ENCODE measurements at places on chromosomes 1 and 21.
A peak's percentile ranks its signal among the peaks of the same experiment; 100 is the strongest.

DNA sequence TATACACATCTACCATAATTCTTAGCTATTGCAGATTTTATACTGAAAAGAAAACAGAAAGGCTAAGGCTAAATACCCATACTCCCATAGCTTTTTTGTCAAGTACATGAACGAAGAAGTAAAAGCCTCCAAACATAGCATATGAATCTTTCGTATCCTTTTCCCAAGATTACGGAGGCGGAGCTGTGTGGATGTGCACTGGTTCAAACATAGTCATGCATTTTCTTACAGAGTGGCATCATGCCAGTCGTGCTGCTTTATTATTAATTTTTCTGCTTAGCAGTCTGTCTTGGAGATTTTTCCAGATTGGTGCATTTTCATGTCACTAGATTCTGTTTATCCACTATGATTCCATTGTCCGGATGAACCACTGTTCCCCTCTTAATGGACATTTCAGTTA is 118.7 kb upstream of the RUNX3 start:
- DNase-seq = no peak

GRCh38 chr1:39262802-39263201 is 58.3 kb downstream of the MACF1 start:
- DNase-seq = peak; percentile 58

DNA sequence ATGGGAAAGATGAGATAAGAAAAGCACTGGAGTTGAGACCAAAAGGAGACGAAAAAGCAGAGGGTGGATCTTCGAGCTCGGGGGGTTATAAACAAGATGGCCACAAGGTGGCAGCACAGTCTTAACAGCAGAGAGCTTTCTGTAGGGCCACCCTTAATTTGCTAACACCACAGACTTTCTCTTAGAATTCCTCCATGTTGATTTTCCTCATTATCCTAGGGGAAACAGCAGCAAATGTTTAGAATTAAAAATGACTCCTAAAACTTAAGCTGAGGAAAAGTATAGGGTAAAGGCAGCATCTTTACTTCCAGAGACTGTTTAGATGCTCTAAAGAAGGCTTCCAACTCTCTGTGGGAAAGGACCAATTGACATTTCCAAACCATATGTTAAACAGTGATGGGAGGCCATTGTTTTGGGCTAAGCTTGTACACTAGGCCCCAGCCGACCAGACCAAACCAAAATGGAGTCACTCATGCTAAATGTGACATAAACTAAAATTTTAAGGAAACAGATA is 2.5 kb upstream of the APOBEC4 start:
- peak; percentile 89 for DNase-seq

DNA sequence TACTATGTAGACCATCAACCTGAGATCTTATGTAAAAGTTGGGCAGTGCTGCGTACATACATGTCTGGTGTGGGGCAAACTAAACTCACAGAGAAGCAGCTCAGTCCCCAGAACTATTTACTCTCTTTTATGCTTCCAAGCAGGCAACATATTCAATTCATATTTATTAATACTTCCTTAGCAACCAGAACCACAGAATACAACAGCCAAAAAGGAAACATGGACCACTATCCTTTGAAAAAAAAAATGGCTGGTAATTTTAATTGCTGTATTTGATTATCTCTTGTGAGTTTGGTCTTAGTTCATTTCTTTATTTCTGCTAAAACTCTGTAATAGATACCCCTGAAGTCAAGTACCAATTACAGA is 1.5 kb upstream of the PPP1R15B start:
- no peak for DNase-seq

DNA sequence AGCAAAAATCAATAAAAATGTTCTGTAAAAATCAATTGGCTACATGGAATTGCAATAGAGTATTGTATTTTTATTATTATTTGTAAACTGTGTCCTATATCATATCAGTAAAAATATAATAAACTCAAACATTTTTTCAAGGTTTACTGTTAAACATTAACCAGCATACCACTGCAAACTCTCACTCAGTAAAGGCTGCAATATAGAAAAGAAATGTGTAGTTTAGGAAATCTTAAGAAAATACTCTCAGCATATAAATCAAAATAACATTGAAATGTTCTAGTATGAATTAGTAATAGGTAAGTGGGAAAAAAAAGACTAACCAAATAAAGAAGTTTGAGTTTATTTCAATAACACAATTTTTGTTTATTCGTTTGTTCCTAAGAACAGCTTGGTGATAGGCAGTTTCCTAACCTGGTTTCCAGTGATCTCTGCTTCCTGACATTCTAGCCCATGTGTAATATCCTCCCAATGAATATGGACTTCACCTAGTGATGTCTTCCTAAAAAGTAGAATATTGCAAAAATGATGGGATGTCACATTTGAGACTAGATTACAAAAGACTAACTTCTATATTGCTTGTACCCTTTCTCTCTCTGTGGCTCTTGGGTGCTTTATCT is 870.1 kb downstream of the BRINP3 start:
- no peak for DNase-seq

- no peak for DNase-seq
Observed at GRCh38 chr1:168454211-168454815, 89.5 kb downstream of the XCL2 start.

- peak; percentile 79 for DNase-seq
Observed at GRCh38 chr1:209248649-209249279, 334.8 kb upstream of the CAMK1G start.

GRCh38 chr1:175062339-175062738 is 5.3 kb upstream of the TNN start:
- DNase-seq = no peak

DNA sequence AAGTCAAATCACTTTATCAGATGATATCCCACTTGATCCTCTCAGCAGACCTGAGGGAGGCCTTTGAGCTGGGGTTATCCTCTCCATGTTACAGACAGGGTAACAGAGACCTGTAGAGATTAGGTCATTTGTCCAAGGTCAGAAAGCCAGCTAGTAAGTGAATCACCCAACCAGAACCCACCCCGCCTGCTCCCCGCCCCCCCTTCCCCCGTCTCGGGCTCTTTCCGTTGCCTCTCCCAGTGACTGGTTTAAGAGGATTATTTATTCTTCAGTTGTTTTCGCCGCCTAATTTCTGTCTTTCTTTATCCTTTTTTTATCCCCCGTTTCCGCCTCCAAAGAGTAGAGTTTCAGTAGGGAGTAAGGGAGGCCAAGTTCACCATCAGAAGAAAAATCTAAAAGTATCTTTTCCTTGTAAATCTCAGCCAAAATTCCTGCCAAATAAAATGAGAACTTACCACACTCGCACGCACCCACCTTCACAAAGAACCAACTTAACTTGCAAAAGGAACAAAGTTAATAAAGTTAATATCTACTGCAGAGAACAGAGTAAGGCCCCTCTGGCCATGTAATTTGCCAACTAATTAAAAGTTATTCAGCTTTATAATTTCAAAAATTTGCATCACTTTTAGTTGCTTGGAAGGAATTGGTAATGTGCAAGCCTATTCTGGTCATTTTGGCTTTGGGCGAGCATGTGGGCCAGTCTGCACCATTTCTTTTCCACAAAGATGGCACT is 76.8 kb upstream of the TRABD2B start:
- no peak for DNase-seq

DNA sequence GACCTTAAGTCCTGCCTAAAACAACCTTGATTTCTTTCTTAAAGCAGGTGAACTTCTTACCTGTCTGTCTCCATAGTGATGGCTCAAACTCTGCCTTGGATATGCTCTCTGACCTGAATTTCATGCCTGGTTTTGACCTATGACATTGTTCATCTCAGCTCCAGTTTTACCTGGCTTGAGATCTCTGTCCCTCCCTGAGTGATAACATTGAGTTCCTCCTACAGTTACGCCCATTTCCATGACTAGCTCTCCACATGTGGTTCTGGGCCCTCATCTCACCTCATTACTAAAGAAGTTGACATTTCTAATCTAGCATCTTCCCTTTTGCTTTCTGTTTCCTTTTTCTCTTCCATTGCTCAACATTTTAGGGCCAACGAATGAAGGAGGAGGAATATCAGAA is 233.1 kb downstream of the HHIPL2 start:
- DNase-seq = no peak

DNA sequence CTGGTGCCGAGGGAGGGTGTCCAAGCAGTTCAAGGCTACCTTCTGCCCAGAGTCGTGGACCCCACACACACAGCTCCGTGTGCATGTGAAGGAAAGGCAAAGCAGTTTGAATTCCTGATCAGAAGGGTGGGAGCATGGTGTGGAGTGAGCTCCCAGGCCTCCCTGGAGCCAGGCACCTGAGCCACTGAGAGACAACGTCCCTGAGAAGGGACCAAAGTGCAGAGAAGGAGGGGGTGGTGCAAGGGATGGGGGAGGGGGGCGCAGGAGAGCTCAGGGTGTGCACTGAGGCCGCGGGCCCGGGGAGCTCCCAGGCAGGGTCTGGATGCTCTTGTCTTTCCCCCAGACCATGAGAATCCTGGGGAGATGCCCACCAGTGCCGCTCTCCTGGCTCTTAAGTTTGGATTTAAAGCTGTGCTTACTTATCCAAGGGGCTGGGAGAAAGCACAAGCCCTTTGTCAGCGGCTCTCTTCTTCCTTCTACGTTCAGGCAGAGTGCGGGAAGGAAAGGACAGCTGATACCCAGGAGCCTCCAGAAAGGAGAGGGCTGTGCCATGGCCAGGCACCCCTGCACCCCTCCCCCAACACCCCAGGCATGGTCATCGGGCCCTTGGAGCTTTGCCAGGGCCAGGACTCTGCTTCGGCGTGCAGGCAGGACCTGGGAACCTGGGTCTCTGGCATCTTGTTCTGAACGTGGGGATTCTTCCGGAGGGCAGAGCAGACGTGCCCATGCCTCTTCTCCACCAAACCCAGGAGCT is 24.1 kb downstream of the ACTA1 start:
- DNase-seq = no peak
